ENCODE measurements at places on chromosomes 12 and 14.

DNA sequence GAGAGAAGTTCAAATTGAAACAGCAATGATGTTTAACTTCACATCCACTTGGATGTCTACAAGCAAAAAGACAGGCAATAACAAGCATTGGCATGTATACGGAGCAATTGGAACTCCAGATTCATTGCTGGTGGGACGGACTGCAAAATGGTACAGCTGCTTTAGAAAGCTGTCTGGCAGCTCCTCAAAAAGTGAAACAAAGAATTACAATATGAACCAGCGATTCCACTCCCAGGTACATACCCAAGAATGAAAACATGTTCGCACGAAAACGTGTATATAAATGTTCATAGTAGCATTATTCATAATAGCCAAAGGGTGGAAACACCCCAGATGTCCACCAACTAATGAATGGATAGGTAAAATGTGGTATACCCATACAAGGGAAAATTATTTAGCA, 125.7 kb downstream of the HMGA2 start:
- DNase-seq: no peak

GRCh38 chr12:95788637-95789036, 1.9 kb downstream of the NTN4 start:
- no peak for DNase-seq

GRCh38 chr12:96326628-96327227, 73.5 kb downstream of the CDK17 start:
- no peak for DNase-seq

DNA sequence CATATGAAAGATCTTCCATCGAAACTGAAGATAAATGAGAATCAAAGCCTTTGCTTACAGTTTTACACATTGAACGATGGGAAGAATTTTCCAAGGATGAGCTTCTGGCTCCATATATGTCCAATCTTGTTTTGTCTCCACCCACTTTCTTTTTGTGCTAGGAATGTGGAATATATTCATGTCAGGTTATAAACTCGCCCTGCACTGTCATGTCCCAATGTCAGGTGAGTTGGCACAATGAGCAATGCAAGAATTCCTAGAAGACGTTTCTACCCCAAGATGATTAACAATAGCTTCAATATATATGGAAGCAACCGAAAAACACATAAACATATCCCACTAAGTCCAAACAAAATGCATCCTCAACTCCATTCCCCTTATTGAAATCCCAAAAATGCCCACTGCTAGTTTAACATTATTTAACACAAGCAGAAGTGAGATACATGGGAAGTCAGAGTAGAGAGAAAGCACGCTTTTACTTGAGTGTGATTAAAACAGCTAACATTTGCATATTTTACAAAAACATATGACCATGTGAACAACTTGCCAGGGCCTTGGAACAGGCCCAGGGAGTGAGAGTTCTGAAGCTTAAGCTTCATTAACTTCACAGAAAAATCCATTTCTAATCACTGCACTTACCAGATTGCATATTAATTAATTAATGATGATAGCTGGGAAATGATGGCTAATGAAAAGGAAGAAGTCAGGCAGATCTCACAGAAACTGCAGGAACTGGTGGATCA, 233.9 kb downstream of the GXYLT1 start:
- DNase-seq: no peak

GRCh38 chr12:57529831-57530230, 7.2 kb downstream of the MBD6 start:
- no peak for DNase-seq

DNA sequence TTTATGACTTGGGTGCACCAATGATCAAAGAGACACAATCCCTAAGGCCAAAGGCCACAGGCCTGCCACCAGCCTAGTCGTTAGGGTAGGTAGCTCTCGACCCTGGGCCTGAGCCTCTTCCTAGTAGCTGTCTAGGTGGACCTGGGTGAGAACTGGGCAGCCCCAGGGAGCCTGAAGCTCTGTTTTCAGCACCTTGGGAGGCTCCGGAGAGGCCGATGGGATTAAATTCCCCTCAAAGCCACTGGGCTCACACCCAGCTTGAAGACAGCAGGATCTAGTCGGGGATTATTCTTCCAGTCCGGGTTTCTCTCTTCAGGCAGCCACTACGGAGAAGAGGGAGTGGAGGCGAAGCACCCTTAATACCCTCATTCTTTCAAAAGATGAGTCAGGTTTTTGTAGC, 79.8 kb downstream of the TMEM260 start:
- DNase-seq: no peak

DNA sequence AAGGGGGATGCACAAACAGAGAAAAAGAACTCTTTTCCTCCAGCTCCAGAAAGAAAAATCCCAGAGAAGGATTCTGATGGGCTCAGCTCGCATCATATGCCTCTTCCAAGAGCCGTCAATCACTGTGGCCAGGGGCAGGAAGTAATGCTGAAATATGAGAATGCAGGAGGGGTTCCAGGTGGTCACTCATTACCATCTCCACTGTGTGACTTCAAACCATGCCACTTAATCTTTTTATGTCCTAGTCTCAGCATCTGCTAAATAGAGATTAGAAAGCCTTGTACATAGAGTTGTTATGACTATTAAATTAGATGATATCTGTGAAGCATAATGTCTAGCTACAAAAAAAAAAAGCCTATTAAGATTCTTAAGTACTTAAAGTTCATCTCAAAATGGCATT, 65.6 kb upstream of the FICD start:
- no peak for DNase-seq
